ENCODE measurements at places on chromosomes 12 and 14.

DNA sequence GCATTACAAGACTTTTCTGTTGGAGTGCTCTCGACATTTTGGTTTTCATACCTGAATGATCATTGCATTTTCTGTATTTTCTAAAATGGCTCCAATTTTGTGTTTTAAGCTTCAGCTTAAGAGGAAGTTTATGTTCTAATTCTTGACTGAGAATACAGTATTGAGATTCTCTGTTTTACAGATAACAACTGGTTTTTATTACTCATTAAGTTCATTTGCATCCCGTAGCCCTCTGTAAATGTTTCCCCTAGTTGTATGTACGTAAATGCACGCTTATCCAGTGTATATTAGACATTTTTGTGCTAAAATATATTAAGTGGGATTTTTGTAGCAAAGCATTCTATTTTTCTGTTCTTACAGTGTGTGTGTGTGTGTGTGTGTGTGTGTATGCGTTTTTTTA, 33.1 kb downstream of the CPSF6 start:
- no peak for DNase-seq

DNA sequence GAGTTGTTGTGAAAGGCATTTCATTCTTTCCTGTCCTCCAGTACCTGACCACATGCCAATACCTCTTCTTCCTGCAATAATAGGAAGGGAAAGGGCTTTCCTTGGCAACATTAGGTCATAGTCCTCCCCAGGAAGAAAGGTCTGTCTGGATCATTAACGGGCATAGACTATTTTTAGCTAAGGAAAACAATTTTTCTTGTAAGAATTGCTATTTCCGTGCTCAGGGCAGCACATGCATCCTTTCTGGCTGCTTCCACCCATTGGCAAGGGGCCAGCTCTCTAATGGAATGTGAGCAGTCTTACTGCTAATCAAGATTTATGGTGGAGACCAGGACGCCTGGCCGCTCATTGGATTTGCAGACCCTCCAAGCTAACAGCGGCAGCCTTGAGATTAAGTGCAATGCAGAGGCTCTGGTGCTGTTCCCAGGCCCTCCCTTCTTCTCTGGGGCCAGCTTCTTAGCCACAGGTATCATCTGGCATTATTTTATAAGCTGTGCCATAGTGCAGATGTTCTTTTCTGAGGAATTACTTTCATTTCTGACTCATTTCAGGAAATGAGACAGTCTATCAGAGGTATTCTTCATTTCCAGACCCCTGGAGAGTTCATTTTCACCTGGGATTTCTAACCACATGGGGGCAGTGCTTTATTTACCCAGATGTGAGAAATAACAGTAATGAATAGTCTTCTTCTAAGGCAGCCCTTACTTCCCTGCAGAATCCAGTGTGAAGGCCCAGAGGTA, 52.9 kb downstream of the ANO6 start:
- no peak for DNase-seq

DNA sequence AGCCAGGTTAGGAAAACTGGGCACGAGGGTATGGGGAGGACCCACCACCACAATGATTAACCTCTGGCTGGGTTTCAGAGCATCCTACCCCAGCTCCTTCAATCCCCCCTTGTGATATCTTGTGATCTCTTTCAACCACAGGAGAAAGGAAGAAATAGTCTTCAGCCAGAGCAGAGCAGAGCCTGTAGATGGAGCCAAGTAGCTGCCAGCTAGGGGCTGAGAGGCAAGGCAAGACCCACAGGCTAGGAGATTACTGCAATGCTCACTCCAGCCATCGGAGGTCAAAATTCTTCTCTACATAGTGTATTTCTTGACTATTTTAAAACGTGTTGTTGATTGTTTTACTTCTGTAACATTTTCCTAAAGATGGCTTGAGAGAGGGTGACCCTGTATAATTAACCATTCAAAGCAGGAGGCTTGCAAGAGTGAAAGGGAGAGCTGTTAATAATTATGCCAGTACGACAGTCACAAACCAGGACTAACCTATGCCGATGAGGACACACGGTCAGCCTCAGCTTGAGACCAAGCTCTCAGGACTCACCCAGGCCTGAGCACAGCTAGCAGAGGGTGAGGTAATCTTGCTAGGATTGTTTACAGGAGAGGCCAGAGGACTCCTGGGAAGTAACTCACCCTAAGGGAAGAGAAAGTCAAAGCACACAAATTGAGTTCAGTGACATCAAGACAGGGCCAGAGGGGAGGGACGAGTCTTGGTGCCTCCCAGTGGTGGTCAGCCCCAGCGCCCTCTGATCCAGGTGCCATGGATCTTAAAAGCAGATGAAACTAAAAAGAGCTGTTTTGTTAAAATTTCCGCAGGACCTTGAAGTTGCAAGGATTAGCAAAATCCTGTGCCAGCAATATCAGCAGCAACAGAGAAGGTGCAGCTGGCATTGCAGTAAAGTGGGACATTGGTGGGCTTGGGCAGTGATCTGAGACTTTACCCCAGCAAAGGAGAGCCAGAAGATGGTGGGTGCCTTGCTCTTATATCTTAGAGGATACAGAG, 29.8 kb upstream of the CDKN3 start:
- peak; percentile 44 for DNase-seq

GRCh38 chr14:63795532-63795931, 57.3 kb upstream of the SYNE2 start:
- no peak for DNase-seq

DNA sequence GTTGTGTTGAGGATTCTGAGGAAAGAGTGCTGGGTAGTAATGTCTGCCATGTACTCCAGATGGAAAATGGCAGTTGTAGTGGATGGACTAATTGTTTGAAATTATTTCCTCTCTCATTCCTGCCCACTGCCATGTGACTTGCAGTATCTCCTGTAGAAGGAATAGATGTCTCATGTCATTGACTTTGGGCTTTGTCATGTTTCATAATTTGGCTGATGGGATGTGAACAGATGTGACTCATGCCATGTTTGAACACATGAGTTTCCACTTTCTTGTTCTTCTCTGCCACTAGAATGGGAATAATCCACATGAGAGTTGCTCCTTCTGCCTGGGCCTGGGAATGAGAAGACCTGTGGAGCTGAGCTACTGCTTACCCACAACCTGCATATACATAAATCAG, 2.4 kb upstream of the CALCOCO1 start:
- DNase-seq, result no peak

DNA sequence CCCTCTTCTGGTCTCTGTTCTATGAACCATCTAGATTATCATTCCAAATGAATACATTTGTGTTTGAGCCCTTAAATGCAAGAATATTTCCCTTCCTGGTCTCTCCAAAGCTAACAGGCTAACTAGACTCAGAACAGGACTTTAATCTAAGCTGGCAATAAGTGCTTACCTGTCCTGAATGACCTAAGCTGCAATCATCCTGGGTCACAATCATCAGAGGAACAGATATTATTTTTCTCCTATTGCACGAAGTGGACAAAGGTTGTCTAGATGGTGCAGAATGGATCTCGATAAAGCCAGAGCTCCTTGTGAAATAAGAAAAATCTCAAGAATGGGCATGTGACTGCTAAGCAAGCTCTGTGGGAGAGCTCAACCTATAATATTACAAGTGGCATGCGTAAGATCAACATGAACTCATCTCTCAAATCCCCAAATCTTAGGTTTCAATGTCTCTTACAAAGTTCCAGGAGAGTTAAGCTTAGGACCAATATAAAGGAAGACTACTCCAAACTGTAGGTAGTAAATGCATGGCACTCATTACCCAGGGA, 10.6 kb upstream of the NUMB start:
- DNase-seq, result no peak

DNA sequence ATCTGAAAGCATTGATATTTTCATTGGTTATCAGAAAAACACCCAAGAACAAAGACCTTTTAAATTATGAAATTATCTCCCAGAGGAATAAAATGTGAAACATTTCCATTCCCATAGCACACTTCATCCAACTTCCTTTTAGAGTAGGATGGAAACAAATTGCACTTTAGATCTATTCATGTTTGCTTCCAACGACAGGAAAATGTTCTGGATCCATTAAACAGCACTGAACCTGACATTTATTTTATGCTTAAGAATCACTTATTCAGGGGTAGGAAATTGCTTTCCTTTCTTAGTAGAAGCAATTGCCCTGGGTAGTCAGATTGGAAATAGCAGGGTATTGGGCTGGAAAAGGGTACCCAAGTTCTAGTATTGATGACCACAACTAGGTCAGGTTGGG, 28.8 kb upstream of the PTGDR start:
- no peak for DNase-seq

- no peak for DNase-seq
Measured at GRCh38 chr14:75240781-75241180, 37.8 kb upstream of the FOS start.

DNA sequence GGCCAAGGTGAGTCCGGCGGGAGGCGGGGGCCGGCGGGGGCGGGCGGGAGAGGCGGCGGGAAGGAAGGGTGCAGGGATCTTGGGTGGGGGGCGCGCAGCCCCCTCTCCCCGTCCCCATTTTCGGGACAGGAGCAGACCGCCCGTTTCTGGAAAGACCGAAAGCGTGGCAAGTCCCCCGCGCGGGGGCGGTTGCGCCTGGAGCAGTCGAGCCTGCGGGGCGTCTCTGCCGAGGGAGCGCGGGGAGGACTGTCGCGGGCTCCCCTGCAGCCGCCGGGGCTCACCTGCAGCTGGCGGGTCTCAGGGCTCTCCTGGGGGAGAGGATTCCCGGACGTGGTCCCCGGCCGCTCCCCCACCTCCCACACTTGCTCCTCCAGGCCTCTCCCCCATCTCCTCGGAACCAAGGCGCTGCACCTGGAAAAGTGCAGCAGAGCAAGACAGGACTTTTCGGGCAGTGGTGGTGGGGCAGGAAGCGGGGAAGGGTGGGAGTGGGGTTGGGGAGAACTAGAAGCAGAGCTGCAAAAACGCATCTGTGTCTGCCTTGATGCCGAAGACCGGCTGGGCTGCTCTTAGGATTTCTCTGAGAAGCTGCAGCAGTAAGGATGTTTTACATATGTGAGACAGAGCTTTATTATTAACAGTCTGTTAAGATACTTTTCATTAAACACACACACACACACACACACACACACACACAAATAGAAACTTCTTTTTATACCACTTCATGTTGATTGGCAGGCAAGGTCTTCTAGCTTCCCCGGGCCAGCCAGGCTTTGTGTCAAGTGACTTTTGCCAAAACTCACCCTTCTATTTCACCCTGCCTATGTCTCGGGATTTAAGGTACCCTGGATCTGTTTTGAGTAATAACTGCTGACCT, 677 bp downstream of the C12orf75 start:
- peak; percentile 21 for DNase-seq

DNA sequence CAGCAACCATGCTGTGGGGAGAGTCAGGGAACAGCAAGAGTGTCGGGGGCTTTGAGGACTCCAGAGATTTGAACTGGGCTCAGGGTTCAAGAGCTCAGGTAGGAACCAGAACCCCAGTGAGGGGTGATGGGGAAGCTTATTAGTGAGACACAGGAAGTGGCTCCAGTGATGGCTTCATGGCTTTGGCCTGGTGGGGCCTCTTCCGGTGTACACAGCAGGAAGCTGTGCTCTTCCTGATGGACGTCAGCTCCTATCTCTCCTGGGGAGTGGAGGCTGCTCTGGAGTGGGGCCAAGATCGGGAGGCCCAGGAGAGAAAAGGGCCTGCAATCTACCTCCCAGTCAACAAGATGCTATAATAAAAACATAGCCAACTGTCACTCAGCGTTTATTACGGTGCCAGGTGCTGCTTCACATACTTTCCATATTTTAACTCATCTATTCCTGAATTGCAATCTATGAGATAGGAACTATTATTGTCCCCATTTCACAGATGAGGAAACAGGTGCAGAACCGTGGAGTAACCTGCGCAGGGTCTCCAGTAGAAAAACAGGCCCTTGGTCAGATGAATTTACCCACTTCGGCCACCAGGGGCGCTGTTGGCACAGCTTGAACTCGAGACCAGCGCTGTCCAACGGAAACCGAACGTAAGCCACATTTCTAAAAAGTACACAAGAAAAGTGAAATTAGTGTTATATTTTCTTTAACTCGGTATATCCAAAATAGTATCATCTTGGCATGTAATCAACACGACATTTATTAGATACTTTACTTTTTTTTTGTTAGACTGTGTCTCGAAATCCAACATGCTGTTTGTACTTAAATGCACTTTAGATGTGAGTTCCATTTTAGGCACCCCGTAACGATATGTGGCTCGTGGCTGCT, 63.6 kb upstream of the DLK1 start:
- DNase-seq, result peak; percentile 63

GRCh38 chr14:70789361-70789760, 20.0 kb downstream of the MAP3K9 start:
- no peak for DNase-seq

- DNase-seq, result no peak
Measured at GRCh38 chr14:69451941-69452340, 32.6 kb upstream of the PLEKHD1 start.

DNA sequence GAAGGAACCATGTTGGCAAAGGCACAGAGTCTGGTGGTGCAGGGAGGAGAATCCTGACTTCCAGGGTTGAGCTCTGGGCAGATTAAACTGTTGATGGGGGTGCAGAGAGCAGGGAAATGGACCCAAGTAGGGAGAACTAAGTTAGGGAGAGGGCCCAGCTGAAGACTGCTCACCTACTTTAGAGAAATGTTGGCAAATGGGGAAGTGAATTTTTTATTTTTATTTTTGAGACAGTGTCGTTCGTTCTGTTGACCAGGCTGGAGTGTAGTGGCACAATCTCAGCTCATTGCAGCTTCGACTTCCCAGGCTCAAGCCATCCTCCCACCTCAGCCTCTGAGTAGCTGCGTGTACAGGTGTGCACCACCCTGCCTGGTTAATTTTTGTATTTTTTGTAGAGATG, 32.1 kb upstream of the TUBA1A start:
- no peak for DNase-seq

GRCh38 chr14:87960013-87960787, 32.8 kb downstream of the GALC start:
- DNase-seq, result peak; percentile 57

- DNase-seq, result no peak
Measured at GRCh38 chr14:50797250-50798047, 33.5 kb downstream of the NIN start.

DNA sequence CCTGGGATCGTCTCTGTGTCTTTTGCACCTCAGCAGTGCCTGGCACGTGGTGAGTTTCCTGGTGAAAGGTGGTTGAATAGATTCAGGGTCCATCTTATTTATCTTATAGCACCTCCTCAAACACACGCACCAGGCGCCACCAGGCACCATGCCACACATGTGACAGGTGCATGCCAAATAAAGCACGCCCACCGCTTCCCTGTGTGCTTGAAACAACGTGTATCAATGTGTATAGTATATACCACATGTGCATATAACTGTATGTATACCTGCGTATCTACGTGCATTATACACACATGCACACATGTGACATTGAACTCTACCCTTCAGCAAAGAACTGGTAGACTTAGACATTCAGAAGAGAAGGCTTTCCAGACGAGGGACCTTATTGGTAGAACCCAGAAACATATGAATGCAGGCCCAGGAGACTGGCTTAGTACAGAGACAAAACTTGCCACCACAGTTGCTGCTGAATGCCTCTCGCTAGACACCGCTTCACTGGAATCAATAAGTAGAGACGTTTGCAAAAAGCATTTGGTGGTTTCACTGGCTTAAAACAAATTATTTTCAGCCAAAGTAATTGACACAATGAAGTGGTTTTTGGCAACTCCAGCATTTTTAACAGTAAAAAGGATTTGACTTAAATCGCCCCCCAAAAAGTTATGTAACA, 10.0 kb downstream of the EML1 start:
- DNase-seq, result no peak
